ENCODE measurements at places on chromosomes 11 and 22. TPM values are rescaled to one million over a fixed set of nuclear protein-coding genes. Genes with fewer than 3 reads are reported as not detected.

The ARHGEF17 gene
- 20.2 TPM for total RNA-seq

The SPDYC gene
- total RNA-seq: not detected

The PDE2A gene
- total RNA-seq: 12.1 TPM

The KDELR3 gene
- 46.8 TPM for total RNA-seq

The PARVG gene
- not detected for total RNA-seq

The APOA4 gene
- not detected for total RNA-seq

The MMP11 gene
- total RNA-seq: 5.3 TPM

The PRAME gene
- not detected for total RNA-seq

The PATE4 gene
- total RNA-seq: not detected

The UBQLN3 gene
- not detected for total RNA-seq

The GAB4 gene
- not detected for total RNA-seq

All from thoracic aorta endothelial cell (primary cell).